Activated T-cell treated with anti-CD3 and anti-CD28 coated beads, Interleukin-2, amount 50 U/mL, for 4 hours (primary cell): ENCODE measurements at places on chromosomes 6 and 20. TPM values are rescaled to one million over a fixed set of nuclear protein-coding genes. Genes with fewer than 3 reads are reported as not detected.

DNA sequence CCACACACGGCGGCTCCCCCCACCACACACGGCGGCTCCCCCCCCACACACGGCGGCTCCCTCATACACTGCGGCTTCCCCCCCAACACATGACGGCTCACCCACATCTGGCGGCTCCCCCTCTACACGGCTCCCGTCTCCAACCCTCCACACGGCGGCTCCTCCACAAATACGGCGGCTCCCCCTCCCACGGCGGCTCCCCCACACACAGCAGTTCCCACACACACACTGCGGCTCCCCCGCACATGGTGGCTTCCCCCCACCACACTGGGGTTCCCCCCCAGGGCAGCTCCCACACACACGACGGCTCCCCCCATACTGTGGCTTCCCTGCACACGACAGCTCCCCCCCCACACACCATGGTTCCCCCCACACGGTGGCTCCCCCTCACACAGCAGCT, 98.0 kb downstream of the TTLL2 start:
- no peak for DNase-seq

DNA sequence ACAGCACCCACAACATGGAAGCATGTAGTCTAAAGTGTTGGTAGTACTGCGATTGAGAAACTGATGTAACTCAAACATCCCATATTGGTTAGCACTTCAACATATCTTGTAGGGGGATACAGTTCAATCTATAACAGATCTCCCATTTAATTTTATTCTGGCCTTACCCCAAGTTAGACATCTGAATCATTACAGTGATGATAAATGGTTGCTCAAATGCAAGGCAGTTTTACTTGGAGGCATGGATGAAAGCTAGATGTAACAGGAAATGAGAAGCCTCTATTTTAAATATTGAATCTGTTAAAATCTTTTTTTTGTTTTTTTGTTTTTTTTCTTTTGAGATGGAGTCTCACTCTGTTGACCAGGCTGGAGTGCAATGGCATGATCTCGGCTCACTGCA, 44.2 kb upstream of the FAM50B start:
- DNase-seq: no peak

GRCh38 chr20:31449511-31450414, 9.3 kb downstream of the DEFB123 start:
- DNase-seq: no peak

DNA sequence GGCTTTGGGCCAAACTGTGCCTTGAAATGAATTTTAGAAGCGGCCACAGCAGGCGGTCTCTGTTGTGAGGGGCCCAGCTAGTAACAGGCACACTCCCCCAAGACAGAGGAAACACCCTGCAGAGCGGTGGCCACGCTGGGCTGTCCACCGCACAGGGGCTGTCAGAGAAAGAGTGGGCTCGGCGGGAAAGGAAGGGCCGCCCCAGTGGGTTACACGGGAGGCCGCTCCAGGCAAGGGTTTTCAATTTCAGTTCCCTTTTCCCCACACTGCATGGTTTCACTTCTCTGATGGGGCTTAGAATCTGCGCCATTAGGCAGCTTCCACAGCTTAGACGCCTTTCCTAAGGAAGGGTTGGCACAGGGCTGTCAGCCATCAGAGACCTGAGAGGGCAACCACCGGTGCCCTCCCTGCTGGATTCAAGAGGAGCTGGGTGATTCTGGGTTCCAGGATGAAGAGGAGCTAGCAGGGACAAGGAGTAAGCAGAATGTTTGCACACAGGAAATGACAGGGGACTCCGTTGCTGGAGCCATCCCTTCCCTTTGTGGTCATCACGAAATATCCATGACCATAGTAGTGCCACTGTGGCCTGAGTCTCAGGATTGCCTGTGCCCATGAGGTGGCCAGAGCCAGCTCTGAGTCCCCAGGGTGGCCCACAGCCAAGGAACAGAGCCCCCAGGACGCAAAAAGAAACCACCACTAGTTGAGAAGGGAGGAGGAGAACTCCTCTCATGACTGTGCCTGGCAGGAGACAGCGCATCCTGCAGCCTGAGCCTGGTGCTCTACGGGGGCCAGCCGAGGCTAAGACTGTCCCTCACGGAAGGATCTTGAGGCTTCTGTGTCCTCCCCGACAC, 282.7 kb downstream of the NRN1 start:
- no peak for DNase-seq

Gene NFATC2
- 48.3 TPM for total RNA-seq
